Activated naive CD8-positive, alpha-beta T cell treated with anti-CD3 and anti-CD28 coated beads, Interleukin-2, amount 50 U/mL, for 24 hours (primary cell): ENCODE measurements at places on chromosomes 1 and 21.

- DNase-seq: no peak
Observed at GRCh38 chr21:41600116-41600515, 92.2 kb upstream of the TMPRSS2 start.

DNA sequence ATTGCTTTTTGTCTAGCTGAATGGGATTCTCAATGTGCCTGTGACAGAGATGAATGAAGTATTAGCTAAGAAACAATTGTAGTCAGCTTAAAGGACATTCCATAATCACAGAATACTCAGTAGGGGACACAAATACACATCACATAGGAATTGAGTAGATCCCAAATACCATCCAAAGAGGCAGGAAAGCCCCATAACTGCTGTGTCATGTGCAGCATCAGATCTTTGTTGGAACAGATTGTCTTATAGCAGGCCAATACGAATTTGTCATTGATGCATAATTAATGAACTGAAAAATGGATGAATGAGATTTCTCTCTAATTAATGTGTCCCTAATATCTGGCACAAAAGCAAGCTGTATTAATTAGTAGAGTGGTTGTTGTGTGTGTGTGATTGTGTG lies 82.3 kb upstream of the S1PR1 start:
- DNase-seq: no peak

DNA sequence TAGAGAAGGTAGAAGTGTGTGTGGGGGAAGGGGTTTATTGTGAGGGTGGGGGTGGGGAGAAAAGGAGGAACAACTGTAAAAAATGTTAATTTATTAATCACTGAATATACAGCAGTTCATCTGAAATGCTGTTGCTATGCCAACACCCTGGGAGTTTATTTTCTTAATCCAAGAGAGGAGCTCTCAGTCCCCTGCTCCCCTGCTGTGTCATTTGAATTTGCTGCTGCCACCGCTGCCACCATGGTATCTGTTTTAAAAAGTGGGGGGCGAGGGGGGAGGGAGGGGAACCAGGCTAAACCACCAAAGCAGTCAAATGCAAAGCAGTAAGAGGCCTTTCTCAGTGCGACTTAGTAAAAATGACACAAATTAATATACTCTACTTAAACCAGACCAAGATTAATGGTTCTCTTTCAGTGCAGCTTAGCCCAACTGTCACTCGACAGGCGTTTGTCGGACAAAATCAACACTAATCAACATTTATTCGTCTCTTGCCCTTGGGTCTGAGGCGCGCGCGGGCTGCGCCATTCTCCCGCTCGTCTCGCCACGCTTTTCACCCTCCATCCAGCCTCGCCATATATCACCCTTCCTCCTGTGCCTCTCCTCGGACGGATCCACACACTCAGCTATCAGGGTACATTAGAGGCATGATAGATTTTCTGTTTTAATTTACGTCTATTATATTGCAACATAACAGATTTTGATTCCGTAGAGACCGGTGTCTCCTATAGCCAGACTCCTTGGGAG lies 76.2 kb downstream of the PBX1 start:
- no peak for DNase-seq

GRCh38 chr21:41581592-41582228 lies 73.8 kb upstream of the TMPRSS2 start:
- no peak for DNase-seq

GRCh38 chr1:170730438-170730837 lies 66.5 kb downstream of the PRRX1 start:
- no peak for DNase-seq
